ENCODE measurements at places on chromosomes 7 and 10. TPM values are rescaled to one million over a fixed set of nuclear protein-coding genes. Genes with fewer than 3 reads are reported as not detected.

The RPEL1 gene
- total RNA-seq: 0.49 TPM

The HABP2 gene
- not detected for total RNA-seq

The EBLN1 gene
- 0.29 TPM for total RNA-seq

The MMD2 gene
- 1.1 TPM for total RNA-seq

The RAPGEF5 gene
- total RNA-seq: 13.6 TPM

The CHAT gene
- 2.6 TPM for total RNA-seq

The EGFR gene
- total RNA-seq: 0.81 TPM

The MAGI2 gene
- 83.1 TPM for total RNA-seq

The CADPS2 gene
- total RNA-seq: 4.1 TPM

The RELN gene
- 6.7 TPM for total RNA-seq

The FZD1 gene
- total RNA-seq: 3.4 TPM

The FOXP2 gene
- total RNA-seq: 8.8 TPM

Measured in motor neuron (in vitro differentiated cells).